ENCODE measurements at places on chromosomes 11 and 22.

DNA sequence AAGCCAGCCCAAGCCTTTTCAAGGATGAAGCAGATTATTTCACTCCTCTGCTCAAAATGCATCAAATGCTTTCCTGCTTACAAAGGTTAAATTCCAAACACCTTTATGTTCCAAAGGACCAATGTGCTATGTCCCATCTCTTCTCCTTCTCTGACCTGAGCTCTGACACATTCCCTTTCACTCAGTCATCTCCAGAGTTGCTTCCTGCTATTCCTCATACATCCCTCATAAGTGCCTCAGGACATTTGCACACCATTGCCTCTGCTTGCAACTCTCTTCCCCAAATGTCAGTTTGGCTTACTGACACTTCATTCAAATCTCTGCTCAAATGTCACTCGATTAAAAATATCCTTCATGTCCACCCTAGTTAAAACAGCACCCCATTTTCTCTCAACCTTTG lies 53.3 kb upstream of the BMAL1 start:
- DNase-seq = no peak

- DNase-seq = no peak
Observed at GRCh38 chr11:21053466-21053865, 384.1 kb downstream of the NELL1 start.

GRCh38 chr11:6864438-6864837 lies 1.6 kb downstream of the OR10A2 start:
- no peak for DNase-seq

DNA sequence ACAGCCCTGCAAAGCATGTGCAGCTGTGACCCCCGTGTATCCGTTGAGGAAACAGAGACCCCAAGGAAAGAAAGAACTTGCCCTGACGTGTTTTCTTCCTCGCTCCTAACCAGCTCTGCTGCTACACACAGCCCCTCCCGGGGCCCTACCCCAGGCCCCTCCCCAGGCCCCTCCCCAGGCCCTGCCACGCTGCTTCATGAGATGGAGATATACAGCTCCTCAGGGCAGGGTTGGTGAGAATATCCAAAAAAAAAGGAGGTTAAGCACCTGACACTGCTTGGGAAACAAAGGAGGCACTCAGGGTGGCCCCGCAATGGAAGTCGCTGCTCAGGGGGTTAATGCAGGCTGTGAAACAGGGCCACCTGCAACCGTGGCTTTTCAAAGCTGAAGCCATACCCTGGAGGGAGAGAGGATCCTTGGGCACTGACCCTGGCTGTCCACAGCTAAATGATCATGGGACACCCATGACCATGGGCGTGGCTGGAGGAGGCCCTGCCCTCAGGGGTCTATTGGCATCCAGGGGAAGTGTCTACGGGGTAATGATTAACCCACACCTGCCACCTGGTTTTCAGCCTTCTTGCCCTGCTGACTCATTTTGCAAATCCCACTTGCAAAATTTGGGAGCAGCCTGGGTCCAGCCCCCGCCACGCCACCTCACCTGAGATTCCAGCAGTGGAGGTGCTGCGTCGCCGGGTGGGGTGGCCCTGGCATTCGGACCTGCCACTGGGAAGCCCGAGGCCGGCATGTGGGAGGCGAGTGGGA lies 112.1 kb upstream of the ANO1 start:
- DNase-seq = no peak

DNA sequence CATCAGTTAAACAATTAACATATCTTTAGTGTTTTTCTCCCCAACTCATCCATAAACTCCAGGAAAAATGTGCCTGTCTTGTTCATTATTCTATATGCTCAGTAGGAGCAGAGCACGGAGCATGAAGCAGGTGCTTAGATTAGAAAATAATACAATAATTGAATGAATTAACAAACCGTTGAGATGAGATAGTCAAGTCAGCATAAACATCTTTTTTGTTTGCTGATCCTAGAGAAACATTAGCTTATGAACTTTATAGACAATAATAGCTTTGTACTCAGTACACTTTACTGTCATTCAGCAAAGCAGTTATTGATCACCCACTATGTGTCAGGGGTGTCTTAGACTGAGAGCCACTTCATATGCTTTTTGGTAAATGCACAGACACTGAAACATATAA lies 105.2 kb upstream of the SEZ6L start:
- DNase-seq = no peak

DNA sequence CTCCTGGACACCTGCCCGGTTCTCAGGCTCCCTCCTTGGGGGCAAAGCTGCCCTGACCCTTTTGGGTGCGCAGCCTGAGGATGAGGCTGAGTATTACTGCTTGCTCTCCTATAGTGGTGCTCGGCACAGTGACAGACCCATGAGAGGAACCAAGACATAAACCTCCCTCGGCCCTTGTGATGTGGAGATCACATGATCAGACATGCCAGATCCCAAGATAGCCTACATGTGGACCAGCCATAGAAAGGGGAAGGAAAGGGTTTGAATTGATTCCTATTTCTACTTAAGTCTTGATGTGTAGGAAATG lies 125.3 kb downstream of the VPREB1 start:
- no peak for DNase-seq

DNA sequence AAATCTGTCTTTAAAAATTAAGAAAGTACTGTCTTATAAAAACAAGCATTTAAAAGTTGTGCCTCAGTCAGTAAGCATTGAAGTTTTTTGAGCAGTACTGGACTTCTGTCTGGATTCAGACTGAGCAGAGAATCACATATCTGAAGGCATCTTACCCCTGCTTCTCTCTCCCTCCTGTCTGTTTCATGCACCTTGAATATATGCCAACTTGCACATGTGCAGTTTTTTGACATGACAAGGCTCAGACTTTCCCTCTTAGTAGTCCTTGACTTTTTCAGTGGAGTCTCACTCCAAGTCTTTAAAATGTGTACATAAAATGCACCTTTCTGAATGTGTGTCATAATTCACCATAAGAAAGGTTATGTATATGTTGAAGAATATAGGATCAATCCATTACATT lies 19.8 kb downstream of the SPECC1L start:
- DNase-seq = no peak

- no peak for DNase-seq
Observed at GRCh38 chr11:71247551-71248250, 4.7 kb downstream of the SHANK2 start.

- DNase-seq = no peak
Observed at GRCh38 chr11:33965032-33965431, 73.2 kb upstream of the LMO2 start.

- no peak for DNase-seq
Observed at GRCh38 chr22:46696614-46697013, 41.4 kb downstream of the CERK start.

- DNase-seq = no peak
Observed at GRCh38 chr11:19392321-19392720, 151.6 kb upstream of the E2F8 start.

DNA sequence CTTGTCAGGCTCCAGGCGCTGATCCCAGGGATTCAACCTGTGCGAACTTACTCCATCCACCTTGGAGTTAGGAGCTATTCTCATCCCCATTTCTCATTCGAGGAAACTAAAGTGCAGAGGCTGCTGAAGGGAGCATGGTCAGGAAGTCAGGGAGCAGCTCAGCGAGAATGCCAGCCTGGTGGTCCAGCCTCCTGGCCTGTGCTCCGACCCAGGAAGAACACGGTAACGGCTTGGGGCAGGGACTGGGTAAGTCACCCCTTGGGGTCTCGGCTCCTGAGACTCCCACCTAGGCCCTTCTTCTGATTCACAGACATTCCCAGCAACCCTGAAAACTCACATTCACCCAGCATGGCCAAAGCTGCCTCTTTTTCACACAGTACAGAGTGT lies 132.8 kb downstream of the CRYBB2 start:
- DNase-seq = no peak

GRCh38 chr22:33869946-33870345 lies 50.3 kb downstream of the LARGE1 start:
- DNase-seq = no peak

GRCh38 chr22:19179497-19180048 lies 1.0 kb upstream of the SLC25A1 start:
- peak; percentile 69 for DNase-seq

DNA sequence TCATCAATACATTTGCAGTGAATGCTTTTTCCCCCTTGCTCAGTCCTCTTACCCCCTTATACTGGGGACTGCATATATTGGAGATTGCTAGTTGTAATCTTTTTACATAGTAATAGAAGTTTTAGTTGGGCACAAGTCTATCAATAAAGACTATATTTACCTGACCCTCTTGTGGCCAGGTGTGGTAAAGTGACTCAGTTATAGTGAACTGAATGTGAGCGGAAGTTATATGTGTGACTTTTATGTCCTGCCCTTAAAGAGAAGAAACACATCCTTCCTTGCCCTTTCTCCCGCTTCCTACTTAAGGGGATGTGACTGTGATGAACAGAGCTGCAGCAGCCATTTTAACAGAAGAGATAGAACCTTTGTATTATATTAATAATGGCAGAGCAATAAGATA lies 362.0 kb downstream of the METTL15 start:
- DNase-seq = no peak

GRCh38 chr11:124934862-124935547 lies 842 bp downstream of the HEPACAM start:
- DNase-seq = no peak

GRCh38 chr11:28836285-28837081 lies 728.3 kb downstream of the METTL15 start:
- no peak for DNase-seq

DNA sequence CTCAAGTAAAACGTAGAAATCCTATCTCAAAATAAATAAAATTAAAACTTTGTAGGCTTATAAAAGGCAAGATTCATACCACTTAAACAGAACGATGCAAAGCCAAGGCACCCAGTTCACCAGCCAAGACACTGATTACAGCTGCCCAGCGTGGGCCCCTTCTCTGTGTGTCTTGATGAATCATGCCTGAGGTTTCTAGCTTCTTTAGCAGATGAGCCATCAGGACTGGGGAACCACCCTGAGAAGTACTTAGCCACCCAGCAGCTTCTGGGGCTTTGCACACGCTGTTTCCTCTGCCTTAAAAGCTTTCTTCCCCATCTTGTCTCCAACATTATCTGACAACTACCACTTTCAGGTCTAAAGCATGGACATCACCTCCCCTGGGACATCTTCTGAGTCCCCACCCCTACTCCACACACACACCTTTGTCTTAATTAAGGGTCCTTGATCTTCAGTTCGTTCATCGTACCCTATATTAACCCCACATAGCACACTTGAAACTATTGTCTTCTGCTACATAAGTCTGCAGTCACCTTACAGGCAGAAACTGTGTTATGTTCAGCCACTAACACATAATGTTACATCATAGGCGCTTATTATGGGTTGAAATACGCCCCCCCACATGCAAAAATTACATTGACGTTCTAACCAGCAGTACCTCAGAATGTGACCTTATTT lies 8.7 kb upstream of the LAYN start:
- DNase-seq = no peak

- DNase-seq = no peak
Observed at GRCh38 chr22:48834404-48834803, 993.3 kb downstream of the BRD1 start.

DNA sequence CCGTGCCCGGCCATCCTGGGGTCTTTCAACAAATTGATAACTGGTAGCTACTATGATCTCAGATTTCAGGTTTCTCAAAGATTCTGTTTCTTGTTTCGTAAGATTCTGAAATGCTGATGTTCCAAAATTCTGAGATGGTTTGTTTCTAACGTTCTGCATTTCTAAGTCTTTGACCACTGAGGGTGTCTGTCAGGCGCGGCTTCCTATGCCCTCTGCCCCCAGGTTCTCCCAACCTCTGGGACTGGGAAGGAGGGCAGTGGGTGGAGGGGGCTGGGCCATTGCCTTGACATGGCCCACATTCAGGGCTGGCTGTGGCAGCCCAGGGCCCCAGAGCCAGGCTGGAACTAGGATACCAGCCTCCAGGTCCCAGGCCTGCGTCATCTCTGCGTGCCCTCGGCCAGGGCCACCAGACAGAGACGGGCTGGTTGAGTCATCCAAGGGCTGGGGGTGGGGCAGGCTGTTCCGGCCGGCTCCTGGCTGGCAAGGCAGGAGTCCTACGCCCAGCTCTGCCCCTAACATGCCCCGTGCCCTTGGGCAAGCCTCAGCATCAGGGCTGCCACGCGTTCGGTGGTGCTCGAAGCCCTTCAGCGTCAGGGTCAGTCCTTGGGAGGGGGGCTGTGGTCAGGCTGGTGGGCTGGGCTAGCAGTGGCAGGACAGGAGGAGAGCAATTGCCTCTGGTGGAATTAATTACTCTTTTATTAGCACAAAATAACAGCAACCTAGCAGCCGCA lies 5.2 kb downstream of the TMEM134 start:
- DNase-seq = no peak

GRCh38 chr22:29816980-29817379 lies 21.1 kb downstream of the ASCC2 start:
- DNase-seq = no peak

DNA sequence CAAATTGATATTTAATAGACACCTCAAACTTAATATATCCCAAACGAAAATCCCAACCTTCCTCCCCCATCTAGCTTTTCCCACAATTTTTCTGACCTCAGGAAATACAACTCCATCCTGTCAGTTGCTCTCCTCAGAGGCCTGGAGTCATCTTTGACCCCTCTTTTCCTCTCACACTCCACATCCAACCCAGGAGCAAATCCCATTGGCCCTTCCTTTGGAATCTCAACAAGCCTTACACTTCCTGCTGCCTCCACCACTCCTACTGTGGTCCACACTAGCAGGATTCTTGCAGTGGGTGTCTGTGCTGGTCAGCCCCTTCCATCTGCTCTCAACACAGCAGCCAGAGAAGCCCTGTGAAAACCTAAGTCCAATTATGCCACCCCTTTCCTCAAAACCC lies 39.3 kb upstream of the RFPL3 start:
- DNase-seq = no peak

- DNase-seq = no peak
Observed at GRCh38 chr11:70627219-70627618, 228.9 kb downstream of the CTTN start.

DNA sequence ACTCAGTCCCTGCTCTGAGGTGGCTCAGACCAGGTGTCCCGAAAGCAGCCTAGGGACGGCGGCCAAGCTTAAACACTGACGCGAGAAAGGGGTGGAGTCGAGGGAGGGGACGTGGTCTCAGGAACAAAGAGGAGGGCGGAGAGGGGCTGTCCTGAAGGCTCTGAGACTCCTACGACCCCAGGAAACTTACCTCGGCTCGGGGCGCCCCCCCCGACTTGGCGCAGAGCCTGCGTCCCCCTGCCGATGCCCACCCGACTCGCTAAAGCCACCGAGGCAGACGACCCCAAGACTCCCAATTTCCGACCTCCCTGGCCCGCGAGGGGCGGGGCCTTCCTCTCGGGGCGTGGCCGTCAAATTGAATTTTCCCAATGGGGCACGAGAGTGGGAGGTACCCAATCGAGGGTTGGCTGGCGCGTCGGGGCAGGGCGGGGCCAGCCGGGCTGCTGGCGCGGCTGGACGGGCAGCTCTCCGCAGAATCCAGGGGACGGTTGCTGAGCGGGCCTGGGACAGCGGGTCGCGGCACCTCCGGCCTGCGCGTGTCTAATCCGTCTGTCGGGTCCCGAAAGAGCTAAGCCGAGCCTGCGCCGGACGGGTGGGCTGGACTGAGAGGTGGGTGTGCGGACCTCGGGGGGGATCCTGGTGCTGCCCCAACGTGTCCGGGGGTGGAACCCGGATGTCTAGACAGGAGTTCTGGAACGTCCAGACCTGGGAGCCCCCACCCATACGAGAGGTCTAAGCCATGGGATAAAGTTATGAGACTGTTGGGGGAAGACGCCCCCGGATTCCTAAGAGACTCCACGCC lies at the start of gene SMTN:
Gene SMTN (plus strand): TSS at position 471 of the 802 bp plus-strand sequence. CDS start 1,941 bp downstream, outside the sequence.
- peak; percentile 94 for DNase-seq

Measured in left renal cortex interstitium (tissue), 4 donors.